ENCODE measurements at places on chromosomes 11 and 22.

DNA sequence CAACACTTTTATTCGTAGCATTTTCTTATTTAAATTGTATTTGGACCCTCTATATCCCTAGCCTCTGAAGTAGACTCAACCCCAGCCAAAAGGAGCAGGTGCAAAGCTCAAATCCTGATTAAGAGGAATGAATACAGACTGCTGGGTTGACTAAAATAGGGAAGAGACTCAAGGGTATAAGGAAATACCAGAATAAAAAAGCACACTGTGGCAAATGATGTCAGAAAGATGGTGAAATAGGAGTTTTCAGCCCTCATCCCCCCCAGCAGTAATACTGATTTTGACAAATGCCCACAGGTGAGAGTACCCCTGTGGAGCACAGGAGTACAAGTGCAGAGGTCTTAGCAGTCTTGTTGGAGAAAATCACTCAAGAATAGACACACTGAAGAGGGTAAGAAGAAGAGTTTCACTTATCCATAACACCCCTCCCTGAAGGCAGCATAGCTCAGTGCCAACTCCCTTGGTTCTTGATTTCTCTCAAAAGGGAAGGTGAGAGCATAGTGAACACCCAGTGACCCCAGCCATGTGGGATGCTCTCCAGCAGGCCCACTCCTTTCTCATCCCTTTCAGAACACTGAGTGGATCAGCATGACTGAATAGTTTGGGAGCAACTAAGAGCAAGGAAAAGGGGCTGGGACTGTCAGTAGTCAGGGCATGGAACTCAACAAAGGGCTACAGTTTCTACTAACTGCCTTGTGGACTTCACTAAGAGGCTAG, 71.7 kb downstream of the TBC1D22A start:
- DNase-seq = no peak

DNA sequence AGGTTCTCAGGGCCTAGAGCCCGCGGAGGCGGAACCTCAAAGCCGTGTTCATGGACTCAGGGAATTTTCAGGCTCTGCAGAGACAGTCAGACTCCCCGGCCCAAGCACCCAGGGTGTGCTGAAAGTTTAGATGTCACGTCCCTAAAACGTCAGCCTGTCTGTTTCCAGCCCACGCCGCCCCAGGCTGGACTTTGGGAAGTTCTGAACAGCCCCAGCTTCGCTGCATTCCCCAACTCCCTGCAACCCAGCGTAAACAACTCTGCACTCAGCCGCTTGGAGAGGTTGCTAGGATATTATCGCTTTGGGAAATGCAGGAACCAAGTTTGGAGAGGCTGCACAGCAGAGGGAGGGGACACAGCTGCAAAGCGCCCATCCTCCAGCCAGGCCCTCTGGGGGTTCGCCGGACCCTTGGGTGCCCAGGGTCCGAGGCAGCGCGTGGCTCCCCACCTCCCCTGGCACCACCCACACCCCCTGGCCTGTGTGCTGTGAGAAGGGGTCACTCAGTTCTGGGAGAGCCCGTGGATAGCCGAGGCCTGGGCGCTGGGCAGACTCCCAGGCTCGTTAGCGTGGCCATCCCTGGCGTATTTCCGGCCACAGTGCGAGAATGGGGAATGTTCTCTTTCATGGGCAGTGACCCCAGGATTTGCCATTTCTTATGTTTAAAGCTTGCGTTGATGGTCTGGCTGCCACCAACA, 120.5 kb upstream of the FGF3 start:
- no peak for DNase-seq

- DNase-seq = no peak
Observed at GRCh38 chr11:64164392-64165312, 1.3 kb downstream of the MACROD1 start.

DNA sequence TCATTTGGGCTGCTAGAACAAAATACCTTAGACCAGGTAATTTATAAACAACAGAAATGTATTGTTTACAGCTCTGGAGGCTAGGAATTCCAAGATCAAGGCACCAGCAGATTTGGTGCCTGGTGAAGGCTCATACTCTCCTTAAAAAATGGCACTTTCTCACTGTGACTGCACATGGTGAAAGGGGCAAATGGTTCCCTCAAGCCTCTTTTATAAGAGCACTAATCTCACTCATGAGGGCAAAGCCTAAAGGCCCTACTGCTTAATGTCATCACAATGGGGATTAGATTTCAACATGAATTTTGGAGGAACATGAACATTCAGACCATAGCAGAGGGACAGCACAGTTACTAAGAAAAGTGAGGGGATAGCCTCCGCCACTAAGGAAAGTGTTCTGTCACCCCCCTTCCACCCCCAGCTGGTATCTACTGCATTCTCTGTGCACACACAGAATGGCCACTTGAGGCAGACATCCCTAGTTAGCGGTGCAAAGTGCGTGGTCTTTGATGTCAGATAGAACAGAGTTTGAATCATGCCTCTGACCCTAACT, 47.2 kb upstream of the CEP295 start:
- no peak for DNase-seq

Measured in T-helper 17 cell (primary cell).